ENCODE measurements at places on chromosomes 7 and 10. TPM values are rescaled to one million over a fixed set of nuclear protein-coding genes. Genes with fewer than 3 reads are reported as not detected.

The CLDN3 gene
- 125 TPM for polyA plus RNA-seq

The CH25H gene
- polyA plus RNA-seq: 3.8 TPM

The LIPM gene
- not detected for polyA plus RNA-seq

The SPDYE1 gene
- 0.99 TPM for polyA plus RNA-seq

The HKDC1 gene
- 19.5 TPM for polyA plus RNA-seq

The CDH23 gene
- polyA plus RNA-seq: 1.5 TPM

- peaks cover 6% of the 10 kb centered on the region for H3K27me3 ChIP-seq
- no peak overlapping the region for H3K27ac ChIP-seq
- DNase-seq: no peak
These were observed 161.0 kb downstream of the HERPUD2 start for GRCh38 chr7:35533902-35534301.

DNA sequence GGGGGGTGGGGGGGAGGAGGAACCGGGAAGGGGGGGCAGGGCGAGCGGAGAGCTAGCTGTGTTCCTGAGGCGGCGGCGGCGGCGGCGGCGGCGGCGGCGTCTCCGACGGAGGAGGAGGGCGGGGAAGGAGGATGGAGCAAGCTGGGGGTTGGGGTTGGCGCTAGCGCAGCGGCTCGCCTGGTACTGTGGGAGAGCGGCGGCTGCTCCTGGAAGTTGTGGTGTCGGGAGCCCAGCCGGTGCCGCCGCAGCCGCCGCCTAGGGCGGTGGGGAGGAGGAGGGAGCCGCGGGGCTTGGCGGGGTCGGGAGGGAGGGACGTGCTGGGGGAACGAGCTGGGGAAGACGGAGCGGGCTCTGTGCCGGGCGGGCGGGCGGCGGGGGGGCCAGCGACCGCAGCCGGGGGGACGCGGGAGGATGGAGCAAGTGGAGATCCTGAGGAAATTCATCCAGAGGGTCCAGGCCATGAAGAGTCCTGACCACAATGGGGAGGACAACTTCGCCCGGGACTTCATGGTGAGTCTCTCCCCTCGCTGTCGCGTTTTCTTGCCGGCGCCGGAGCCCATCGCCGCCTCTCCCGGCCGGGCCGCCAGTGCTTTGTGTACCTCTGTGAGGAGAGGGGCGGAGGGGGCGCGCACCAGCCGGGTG is at the start of gene PTPN12:
PTPN12 (plus strand) TSS at position 160 of the 642 bp plus-strand sequence; CDS start at position 412, 252 bp downstream.
- no peak for DNase-seq
- H3K4me1 ChIP-seq: peaks cover 26% of the 10 kb centered on the region
- H3K4me3 ChIP-seq: peak within 1 kb of the TSS; percentile 98
- no peaks in the 10 kb centered on the region for H3K36me3 ChIP-seq
- peak within 1 kb of the TSS; percentile 99 for H3K27ac ChIP-seq

GRCh38 chr10:121076776-121077715 is 225.9 kb downstream of the WDR11 start:
- H3K4me1 ChIP-seq: peaks cover 71% of the 10 kb centered on the region
- H3K27ac ChIP-seq: peak overlapping the region; percentile 41
- DNase-seq: peak; percentile 66
- no peak overlapping the region for H3K4me3 ChIP-seq

DNA sequence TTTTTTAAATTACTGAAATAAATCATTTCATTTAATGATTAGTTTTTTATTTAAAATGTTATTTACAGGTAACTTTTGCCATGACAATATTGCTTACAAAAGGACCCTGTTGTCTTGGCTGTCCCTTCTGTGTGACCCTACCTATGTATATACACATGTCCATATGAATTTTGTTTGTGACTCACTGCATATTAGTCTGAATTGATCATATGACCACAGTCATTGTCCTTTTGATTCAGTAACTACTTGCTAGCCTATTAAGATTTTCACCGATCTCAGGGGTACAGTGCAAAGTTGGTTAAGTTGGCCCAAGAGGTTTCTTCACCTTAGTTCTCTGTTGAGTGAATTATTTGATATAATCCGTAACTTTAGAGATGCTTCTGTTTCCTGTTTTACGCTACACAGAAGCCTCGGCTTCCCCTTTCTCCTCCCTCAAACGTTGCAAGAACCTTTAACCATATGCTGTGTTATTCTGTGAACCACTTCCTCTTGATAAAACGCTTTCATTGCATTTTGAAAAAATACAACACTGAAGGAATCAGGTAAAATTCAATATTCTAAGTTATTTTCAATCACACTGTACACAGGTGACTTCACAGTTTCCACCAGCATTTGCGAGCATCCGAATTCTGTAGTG is 43.9 kb downstream of the APBB1IP start:
- H3K4me1 ChIP-seq: peaks cover 15% of the 10 kb centered on the region
- no peak overlapping the region for H3K27ac ChIP-seq
- H3K4me3 ChIP-seq: no peak overlapping the region
- no peaks in the 10 kb centered on the region for H3K27me3 ChIP-seq

DNA sequence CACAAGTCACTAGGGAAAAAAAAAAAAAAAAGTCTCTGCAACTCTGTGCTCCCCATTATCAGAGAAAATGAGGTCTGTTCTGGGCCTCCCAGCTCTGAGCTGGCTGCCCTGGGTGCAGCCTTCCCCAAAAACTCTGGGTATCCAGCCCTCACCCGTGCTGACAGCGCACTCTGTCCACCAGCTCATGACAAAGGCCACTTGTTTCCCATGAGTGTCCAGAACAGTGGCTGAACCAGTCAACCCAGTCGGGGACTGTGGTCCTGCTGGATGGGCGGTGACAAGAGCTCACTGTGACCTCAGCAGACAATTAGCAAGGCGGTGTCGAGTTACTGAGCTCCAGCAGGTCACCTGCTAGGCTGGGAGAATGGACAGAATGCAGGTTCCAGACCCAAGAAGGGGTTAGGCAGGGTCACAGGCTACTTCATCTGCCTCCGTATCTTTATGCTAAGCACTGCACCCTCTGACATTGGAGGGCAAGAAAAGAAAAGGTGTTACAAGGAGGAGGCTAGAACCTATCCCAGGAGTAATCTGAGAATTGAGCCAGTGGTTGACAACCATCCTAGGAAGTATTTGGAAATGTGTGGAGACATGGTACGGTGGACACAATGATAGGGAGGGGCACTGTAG is 37.2 kb downstream of the DLG5 start:
- no peak overlapping the region for H3K4me3 ChIP-seq
- peak overlapping the region; percentile 89 for H3K27ac ChIP-seq
- H3K27me3 ChIP-seq: no peaks in the 10 kb centered on the region
- H3K36me3 ChIP-seq: no peaks in the 10 kb centered on the region
- peak; percentile 76 for DNase-seq

DNA sequence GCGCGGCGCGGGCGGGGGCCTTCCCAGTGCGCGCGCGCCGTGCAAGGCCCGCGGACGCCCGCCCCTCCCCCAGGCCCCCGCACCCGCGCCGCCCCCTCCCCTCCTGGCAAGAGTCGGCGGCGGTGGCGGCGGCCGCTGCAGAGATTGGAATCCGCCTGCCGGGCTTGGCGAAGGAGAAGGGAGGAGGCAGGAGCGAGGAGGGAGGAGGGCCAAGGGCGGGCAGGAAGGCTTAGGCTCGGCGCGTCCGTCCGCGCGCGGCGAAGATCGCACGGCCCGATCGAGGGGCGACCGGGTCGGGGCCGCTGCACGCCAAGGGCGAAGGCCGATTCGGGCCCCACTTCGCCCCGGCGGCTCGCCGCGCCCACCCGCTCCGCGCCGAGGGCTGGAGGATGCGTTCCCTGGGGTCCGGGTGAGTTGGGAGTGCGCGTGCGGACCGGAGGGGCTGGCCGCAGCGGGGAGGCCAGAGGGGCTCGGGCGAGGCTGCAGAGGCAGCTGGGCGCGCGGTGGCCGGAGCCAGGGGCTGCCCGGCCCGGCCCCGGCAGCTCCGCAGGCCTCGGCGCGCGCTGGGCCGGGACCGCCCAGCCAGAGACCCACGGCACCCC is at the start of gene BMPR1A:
BMPR1A (plus strand) TSS at position 109 of the 602 bp plus-strand sequence. CDS start 119,400 bp downstream, outside the sequence.
- peak within 1 kb of the TSS; percentile 93 for H3K4me3 ChIP-seq
- H3K27me3 ChIP-seq: no peaks in the 10 kb centered on the region

- DNase-seq: no peak
- no peaks in the 10 kb centered on the region for H3K36me3 ChIP-seq
- H3K4me1 ChIP-seq: no peaks in the 10 kb centered on the region
- H3K27me3 ChIP-seq: no peaks in the 10 kb centered on the region
These were observed 82.8 kb upstream of the ADO start for GRCh38 chr10:62721687-62722086.

DNA sequence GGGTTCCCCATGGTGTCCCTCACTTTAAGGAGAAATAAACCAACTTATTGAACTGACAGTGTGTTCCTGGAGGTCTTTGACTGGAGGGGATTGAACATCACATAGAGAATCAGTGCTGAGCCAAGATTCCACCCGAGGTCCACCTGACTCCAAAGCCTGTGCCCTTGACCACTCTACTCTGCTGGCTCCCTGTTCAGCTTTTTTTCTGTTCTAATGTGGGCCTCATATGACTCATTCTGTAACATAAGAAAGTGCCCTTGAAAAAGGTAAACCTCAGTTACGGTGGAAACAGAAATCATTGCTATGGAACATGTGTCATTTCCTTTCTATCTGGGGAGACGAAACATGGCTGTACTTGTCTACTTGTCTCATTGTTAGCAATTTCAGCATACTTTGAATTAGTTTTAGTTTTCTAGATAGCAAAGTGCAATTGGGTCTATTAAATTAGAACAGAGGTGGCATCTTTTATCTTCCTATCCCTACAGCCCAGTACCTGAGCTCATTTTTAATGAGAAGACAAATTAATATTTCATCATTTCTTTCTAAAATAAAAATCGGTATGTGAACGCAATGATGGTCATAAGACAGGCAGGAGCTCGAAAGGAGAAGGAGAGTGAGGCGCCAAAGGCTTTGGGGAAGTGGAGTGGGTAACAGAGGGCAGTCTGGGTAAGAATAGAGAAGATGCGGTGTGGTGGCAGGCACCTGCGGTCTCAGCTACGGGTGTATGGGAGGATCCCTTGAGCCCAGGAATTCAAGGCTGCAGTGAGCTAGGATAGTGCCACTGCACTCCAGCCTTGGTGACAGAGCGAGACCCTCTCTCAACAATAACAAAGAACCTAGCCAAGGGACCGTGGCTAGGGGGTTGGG is 1.5 kb downstream of the GSDME start:
- no peaks in the 10 kb centered on the region for H3K27me3 ChIP-seq
- no peaks in the 10 kb centered on the region for H3K36me3 ChIP-seq
- H3K27ac ChIP-seq: peak overlapping the region; percentile 99
- peaks cover 13% of the 10 kb centered on the region for H3K4me1 ChIP-seq

- H3K36me3 ChIP-seq: no peaks in the 10 kb centered on the region
- no peak overlapping the region for H3K4me3 ChIP-seq
- no peak overlapping the region for H3K27ac ChIP-seq
- H3K4me1 ChIP-seq: no peaks in the 10 kb centered on the region
- H3K27me3 ChIP-seq: no peaks in the 10 kb centered on the region
These were observed 1139.4 kb downstream of the XPNPEP1 start for GRCh38 chr10:108783897-108784296.

DNA sequence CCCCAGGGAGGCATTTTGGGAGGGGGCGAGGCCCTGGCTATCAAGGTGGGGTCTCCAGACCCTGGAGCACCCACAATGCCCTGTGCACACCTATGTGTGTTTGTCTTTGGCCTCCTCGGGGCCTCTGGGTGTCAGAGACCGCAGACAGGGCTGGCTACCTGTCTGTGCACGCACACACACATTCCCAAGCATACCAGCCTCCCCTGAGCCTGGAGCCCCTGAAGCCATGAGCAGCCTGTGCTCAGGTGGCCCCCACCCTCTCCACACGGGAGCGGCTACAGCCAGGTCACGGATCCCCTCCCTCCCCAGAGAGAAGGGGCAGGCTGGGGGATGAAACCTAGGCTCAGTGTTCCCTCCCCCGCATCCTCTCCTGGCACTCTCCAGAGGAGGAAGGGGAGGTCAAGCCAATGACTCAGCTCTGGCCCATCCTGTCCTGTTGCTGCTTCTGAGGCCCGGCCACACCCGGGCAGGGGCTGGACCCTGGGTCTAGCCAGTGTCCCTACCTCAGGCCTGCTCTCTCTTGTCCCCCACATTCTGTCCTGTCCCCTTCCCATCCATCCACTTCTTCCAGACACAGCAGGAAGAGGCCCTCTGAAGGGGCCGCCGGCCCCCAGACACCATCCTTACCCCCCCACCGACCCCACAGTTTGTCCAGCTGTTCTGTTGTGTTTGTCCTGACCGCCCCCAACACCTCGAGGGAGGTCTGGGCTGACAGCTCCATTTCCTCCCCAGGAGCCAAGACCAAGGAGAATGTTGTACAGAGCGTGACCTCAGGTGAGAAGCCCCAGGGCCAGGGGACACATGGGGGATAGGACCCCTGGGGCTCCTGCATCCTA is 720 bp downstream of the SNCG start:
- peak overlapping the region; percentile 37 for H3K27ac ChIP-seq
- H3K27me3 ChIP-seq: no peaks in the 10 kb centered on the region
- H3K36me3 ChIP-seq: no peaks in the 10 kb centered on the region
- H3K4me3 ChIP-seq: no peak overlapping the region
- peaks cover 31% of the 10 kb centered on the region for H3K4me1 ChIP-seq

DNA sequence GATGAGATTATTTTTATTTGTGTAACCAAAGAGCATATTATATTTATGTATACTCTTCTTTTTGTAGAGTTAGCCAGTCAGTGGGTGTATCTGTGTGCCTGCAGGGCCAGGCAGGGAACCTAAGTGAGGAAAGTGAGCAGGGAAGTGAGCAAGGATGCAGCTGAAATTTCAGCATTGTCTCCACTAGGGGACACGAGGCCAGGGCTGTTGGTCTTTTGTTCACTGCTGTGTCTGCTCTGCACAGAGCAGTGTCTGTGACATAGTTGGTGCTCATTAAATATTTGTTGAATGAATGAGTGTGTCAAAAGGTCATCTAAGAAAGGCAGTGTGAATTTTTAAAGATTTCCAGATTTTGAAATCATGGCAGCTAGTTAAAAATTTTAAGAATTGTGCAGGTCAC is 51.8 kb downstream of the SUGCT start:
- no peaks in the 10 kb centered on the region for H3K27me3 ChIP-seq
- no peaks in the 10 kb centered on the region for H3K36me3 ChIP-seq
- no peak overlapping the region for H3K4me3 ChIP-seq

- H3K4me1 ChIP-seq: peaks cover 15% of the 10 kb centered on the region
- DNase-seq: no peak
- H3K36me3 ChIP-seq: no peaks in the 10 kb centered on the region
- H3K27ac ChIP-seq: peak overlapping the region; percentile 77
These were observed 339.8 kb downstream of the RNLS start for GRCh38 chr10:88243202-88243744.

DNA sequence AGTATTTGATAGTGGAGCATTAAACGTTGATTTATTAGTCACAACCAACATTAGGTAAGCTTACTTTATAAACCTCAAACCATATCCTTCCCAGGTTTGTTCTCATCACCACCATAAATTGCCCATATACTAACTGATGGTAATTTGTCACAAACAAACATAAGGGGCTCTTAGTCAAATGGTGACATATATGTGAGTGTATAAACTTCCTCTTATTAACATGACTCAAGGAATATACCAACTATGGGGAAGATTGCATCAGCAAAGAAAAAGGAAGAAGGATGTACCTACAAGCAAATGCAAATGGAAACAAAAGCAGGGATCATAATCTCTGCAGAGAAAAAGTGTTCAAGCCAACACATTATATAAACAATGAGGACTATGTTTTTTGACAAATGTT is 418.2 kb upstream of the AKR1E2 start:
- no peaks in the 10 kb centered on the region for H3K4me1 ChIP-seq
- DNase-seq: no peak
- no peaks in the 10 kb centered on the region for H3K27me3 ChIP-seq
- H3K4me3 ChIP-seq: no peak overlapping the region
- no peak overlapping the region for H3K27ac ChIP-seq
- no peaks in the 10 kb centered on the region for H3K36me3 ChIP-seq

Measured in hepatocyte (in vitro differentiated cells).